ENCODE measurements at places on chromosomes 16 and 17.

- DNase-seq, result no peak
Observed at GRCh38 chr17:30952638-30953393, 18.0 kb upstream of the RNF135 start.

DNA sequence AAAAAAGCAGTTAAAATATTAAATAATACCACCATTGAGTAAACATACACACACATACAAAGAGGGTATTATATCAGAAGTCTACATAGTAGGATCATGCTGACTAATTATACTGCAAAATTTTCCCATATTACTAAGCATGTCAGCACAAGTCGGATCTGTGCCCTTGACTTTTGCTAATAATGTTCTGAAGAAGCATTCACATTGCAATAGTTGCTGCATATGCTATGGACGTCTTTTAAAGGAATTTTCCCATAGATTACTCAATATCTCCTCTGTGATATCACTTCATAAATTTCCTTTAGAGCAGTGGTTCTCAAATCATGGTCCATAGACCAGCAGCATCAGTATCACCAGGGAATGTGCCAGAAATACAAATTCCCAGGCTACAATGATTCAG is 110.9 kb upstream of the NUDT7 start:
- DNase-seq, result no peak

DNA sequence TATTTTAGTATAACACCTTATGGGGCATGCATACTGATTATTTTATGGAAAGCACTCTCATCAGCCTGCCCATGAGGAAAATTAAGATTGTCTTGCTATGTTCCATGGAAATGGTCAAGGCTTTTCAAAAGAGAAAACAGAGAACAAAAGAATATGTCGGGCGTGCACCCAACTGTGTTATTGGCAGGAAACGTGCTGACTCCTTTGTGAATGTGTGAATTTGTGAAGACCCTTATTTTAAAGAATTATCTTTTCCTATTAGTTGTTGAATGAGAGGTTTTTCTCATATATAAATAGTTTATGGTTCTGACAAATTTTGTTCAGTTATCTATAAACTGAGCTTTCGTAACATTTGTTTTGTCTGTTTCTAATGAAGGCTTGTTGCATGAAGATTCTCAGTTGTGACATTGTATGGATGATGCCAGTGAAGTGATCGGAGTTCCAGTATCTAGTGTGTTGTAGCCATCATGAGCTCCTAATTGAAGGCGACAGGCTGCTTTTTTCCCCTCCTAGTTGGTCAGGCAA is 180.0 kb downstream of the BCAS3 start:
- DNase-seq, result no peak

DNA sequence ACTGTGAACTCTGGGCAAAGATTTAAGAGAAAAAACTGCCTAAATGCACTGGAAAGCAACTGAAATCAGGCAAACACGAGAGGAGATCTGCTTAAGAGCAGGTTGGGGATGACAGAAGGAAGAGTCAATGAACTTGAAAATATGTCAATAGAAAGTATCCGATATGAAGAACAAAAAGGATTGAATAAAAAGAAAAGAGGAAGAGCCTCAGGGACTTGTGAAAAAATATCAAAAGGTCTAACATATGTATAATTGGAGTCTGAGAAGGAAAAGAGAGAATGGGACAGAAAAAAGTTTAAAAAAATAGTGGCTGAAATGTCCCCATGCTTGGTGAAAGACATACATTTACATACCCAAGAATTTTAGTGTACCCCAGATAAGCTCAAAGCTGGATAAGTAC is 195.5 kb downstream of the COPRS start:
- no peak for DNase-seq

GRCh38 chr16:29656688-29657523 is 6.1 kb upstream of the SPN start:
- DNase-seq, result no peak

DNA sequence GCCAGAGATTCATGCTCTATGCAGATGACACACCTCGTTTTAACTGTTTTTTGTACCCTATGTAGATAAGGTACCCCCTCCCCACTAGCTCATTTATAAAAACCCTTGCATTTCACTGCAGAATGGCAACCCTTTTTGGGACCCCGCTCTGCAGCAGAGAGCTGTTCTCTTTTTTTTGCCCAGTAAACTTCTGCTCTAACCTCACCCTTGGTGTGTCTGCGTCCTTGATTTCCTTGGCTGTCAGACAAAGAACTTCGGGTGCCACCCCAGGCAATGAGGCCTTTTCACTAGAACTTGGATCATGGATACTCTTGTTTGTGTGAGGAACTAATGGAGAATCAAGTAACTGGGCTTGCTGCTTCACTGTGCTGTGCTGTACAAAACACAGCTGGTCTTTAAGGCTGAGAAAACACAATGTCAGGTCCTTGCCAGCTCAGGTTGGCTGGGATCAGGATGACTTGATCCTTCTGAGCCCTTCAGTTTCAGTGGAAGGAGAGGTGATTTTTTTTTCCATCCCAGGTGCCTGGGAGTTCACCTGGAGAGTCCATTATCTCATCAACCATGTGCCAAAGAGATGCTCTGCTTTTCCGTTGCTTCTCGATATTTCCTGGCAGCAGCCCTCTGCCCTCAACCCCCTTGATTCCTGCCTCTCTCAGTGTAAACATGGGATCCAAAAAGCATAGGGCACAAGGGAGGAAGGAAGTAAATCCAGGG is 133.2 kb upstream of the FAM20A start:
- no peak for DNase-seq

DNA sequence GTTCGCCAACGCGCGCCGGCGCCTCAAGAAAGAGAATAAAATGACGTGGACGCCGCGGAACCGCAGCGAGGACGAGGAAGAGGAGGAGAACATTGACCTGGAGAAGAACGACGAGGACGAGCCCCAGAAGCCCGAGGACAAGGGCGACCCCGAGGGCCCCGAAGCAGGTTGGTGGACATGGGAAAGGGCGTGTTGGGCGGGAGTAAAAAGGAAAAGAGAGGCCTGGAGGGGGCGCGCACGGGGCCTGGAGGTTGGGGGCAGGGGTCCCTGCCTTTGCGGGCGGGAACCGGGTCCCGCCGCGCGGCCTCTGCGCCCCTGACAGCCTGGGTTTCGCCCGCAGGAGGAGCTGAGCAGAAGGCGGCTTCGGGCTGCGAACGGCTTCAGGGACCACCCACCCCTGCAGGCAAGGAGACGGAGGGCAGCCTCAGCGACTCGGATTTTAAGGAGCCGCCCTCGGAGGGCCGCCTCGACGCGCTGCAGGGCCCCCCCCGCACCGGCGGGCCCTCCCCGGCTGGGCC is 2.1 kb downstream of the IRX5 start:
- peak; percentile 80 for DNase-seq

GRCh38 chr17:30351735-30352134 is 17.9 kb upstream of the TMIGD1 start:
- no peak for DNase-seq

DNA sequence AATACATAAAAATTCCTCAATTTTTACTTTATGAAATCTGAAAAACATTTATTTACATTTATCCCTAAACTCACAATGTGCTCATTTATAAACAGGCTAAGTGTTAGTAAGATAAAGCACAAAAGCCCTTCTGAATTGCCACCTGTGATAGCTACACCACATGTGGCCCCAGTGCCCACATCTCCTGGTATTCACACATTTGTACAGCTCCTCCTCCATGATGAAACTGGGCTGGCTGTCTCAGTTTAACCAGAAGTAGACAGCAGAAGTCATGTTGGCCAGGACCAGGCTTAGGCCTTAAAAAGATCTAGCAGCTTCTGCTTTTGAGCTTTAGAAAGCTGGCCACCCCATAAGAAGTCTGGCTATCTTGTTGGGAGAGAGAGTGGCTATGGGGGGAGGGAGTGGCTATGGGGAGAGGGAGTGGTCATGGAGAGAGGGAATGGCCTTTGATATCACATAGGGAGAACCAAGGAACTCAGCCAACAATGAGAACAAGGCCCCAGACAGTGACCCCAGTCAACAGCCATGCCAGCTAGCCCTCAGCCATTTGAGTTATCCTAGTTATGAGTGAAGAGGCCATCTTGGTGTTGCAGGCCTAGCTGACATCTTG is 47.4 kb downstream of the CEP95 start:
- DNase-seq, result no peak

DNA sequence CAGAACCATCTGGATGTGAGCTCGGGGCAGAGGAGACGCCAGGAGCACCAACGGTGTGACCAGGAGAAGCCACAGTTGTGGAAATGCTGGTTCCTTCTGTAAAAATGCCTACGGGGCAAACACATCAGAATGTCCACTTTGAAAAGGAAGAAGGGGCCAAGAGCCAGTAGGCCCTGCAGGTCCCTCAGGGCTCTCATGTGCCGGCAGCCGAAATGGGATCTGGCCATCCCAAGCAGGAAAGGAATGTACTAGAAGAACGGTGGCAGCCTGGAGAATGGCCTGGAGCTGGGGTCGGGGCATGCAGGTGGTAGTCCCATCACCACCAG is 162.1 kb upstream of the PLCG2 start:
- DNase-seq, result no peak

DNA sequence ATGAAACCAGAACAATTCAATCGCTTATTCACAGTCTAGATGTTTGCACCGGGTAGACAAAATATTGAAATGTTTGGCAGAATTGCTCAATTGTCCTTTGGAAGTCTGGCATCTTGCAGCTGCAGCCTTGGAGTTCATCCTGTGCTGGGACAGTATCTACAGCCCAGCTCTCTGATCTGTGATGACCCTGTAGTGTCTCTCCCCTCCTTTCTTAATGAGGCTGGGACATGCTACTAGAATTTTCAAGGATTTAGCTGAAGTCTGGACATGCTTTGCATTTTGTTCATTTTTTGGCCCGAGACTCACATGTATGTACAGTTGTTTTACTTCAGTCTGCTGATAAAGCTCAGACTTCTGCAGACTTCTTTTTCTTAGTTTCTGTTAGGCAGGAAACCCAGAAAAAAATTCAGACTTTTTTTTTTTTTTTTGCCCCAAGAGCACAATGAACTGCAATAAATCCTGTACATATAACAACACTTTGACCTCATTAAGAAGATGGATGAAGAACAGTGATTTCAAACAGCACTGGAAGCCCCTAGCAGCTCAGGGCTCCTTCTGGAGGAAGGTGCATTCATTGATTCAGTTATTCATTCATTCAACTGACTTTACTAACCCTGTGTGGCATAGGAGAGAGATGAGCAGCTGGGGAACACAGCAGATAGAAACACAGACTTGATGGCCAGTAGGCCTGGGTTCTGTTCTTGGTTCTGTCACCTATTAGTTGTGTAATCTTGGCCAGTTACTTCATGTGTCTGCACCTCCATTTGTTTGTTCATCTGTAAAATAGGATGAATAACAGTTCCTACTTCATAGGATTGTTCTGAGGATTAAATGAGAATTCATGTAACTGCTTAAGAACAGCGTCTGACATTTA is 210.0 kb downstream of the MAP2K4 start:
- no peak for DNase-seq

DNA sequence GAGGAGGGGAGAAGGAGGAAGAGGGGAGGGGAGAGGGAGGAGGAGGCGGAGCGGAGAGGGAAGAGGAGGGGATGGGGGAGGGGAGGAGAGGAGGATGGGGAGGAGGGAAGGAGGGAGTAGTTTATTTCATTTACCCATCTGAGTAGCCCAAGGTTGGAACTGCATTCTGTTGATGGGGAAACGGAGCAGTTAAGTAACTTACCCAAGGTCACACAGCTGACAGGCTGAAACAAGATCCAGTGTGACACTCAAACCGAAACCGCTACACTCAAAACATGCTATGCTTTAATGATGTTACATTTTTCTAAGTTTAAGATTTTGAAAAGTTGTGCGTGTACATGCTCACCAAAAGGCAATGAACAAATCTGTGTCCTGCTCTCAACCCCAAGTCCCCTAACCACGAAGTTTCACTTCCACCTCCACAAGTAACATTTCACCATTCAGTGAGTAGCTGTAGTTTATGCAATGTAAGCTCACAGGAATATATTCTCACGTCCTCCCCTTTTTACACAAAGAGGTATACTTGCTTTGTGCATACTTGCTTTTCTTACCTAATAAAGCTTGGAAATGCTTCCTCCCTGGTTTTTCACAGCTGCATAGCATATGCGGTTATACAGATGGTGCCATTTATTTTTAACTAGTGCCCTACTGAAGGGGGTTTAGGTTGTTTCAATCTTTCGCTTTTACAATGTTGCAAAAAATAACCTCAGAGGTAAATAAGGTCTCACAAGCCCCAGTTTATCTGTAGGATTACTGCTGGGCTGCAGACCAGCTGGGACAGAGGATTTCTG is 275.3 kb downstream of the PARN start:
- DNase-seq, result no peak
